ENCODE measurements at places on chromosomes 1 and 21.

DNA sequence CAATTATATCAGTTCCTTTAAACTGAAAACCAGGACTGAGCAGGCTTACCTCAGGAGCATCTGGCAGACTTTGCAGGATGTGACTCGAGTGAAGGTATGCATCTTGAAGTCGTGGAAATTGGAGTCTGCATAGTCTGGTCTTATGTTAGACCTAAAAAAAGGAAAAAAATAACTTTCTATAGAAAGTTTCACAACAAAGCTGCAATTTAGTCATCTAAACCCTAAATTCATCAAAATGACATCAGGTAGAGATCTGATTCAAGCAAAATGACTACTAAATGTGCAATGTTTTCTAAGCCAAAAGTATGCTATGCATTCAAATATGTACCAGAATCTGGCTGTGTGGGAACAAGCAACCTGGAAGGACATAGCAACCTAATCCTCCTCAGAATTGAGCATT, 260.1 kb downstream of the VAV3 start:
- no peak for DNase-seq

GRCh38 chr1:5836776-5837440, 155.3 kb downstream of the NPHP4 start:
- DNase-seq: no peak

DNA sequence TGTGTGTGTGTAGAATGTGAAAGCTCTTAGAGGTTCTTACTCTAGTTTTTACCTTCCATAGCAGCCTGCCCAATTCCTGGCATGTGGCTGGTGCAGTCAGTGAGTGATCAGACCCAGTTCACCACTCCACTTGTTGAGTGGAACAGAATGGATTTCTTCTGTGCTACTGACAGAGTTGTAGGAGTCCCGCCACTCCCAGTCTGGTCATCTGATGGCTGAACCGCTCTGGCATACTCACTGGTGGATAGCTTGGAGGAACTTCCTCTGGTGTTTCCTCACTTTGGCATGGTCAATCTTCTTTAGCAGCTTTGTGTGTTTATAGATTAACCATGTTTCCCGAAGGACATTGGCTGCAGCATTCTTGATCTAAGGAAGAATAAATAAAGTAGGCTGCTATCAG, 106.7 kb upstream of the ADAR start:
- no peak for DNase-seq

- DNase-seq: no peak
Measured at GRCh38 chr1:110098222-110099026, 13.8 kb upstream of the UBL4B start.
